H9 (cell line): ENCODE measurements at places on chromosomes 7 and 10. TPM values are rescaled to one million over a fixed set of nuclear protein-coding genes. Genes with fewer than 3 reads are reported as not detected.

DNA sequence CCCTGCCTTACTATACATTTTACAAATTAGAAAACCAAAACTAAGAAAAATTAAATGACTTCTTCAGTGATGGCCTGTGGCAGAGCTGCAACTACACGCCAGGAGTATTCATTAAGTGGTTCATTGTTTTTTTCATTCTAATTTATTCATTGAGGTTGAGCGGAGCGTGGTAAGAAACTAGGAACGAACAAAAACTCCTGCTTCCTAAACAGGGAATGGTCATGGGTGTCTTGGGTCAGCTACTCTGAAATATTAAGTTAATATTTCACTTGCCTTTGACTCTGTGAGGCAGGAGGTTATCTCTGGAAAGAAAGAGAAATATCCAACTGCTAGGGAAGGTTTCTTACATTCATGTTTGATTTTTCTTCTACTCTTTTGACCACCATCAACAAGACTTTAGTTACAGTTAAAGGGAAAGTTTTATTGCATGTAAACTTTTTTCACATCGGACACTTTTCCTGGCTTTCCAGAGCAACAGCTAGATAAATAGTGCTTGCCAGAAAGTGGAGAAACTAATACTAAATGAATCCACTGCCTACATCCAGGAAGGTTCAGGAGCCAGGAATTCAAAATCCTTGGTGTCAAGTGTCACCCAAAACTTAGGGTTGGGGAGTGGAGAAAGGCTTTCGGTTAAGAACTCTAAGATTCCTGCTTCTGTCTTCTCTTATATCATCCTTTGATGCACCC lies 896 bp upstream of the GNG11 start:
- peak overlapping the region; percentile 59; the same call in 2 of the 3 replicates for H3K4me3 ChIP-seq
- DNase-seq = no peak
- no peaks in the 10 kb centered on the region for H3K4me1 ChIP-seq

DNA sequence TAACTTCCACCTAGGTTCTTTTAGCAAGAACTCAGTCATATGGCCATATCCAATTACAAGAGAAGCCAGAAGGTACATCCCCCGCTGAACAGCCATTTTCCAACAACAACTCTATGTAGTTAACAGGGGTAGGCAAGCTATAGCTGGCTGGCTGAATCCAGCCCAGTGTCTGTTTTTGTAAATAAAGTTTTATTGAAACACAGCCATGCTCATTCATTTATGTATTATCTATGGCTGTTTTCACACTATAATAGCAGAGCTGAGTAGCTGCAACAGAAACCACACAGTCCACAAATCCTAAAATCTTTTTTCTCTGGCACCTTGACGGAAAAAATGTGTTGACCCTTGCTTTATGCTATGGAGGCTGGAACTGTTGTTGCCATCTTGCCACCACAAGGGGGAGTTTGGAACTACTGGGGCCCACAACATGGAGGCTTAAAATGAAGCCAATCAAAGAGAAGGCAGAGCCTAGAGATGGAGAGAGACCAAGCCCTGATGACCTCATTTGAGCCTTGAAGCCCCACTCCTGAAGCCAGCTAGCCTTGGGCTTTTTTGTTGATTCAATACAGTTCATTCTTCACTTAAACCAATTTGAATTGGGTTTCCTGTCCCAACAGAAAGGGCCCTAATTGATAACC lies 33.3 kb upstream of the XPNPEP1 start:
- DNase-seq = peak; percentile 53
- peaks cover under 1% of the 10 kb centered on the region; the same call in 1 of the 2 replicates for H3K4me1 ChIP-seq
- H3K27ac ChIP-seq = no peak overlapping the region
- H3K36me3 ChIP-seq = no peaks in the 10 kb centered on the region; the same call in 2 of the 3 replicates

GRCh38 chr7:34260279-34260678 lies 354.9 kb downstream of the BMPER start:
- H3K4me1 ChIP-seq = no peaks in the 10 kb centered on the region
- no peak for DNase-seq
- H3K36me3 ChIP-seq = peaks cover 8% of the 10 kb centered on the region; the same call in 1 of the 2 replicates
- H3K27ac ChIP-seq = no peak overlapping the region
- no peak overlapping the region for H3K4me3 ChIP-seq
- no peaks in the 10 kb centered on the region for H3K27me3 ChIP-seq

DNA sequence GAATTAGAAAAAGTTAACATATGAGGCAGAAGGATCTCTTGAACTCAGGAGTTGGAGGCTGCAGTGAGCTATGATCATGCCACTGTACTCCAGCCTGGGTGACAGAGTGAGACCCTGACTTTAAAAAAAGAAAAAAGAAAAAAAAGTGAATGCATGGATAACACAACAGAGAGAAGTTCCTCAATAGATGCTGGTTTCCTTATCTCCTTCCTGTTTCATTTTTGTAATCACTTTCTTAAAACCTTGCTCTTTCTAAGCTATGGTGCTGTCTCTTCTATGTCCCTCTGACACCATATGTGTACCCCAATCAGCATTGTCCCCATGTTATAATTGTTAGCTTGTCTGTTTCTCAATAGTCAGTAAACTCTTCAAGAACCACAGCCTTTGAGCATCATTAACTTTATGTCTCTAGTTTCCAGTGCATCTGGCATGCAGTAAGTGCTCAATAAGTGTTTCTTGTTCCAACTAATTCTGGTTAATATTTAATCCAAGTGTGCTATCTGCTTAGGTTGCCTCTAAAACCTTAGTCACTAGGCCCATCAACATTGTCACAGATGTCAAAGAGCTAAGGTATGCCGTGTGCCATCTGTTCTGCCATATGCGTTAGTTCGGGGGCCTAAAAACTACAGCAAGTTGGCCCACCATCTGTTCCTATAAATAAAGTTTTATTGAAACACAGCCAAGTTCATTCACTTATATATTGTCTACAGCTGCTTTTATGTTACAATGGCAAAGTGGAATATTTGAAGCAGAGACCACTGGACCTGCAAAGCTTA lies 36.2 kb downstream of the MPP7 start:
- H3K4me3 ChIP-seq = no peak overlapping the region
- H3K27me3 ChIP-seq = no peaks in the 10 kb centered on the region

GRCh38 chr10:18185621-18186020 lies 45.4 kb downstream of the CACNB2 start:
- no peak overlapping the region for H3K27ac ChIP-seq
- no peak for DNase-seq

- H3K36me3 ChIP-seq = no peaks in the 10 kb centered on the region; the same call in 2 of the 3 replicates
- DNase-seq = no peak
- H3K27me3 ChIP-seq = no peaks in the 10 kb centered on the region
- no peak overlapping the region for H3K27ac ChIP-seq
- H3K4me3 ChIP-seq = no peak overlapping the region
- no peaks in the 10 kb centered on the region for H3K4me1 ChIP-seq
These were observed 46.5 kb downstream of the TMEM106B start for GRCh38 chr7:12257582-12257981.

DNA sequence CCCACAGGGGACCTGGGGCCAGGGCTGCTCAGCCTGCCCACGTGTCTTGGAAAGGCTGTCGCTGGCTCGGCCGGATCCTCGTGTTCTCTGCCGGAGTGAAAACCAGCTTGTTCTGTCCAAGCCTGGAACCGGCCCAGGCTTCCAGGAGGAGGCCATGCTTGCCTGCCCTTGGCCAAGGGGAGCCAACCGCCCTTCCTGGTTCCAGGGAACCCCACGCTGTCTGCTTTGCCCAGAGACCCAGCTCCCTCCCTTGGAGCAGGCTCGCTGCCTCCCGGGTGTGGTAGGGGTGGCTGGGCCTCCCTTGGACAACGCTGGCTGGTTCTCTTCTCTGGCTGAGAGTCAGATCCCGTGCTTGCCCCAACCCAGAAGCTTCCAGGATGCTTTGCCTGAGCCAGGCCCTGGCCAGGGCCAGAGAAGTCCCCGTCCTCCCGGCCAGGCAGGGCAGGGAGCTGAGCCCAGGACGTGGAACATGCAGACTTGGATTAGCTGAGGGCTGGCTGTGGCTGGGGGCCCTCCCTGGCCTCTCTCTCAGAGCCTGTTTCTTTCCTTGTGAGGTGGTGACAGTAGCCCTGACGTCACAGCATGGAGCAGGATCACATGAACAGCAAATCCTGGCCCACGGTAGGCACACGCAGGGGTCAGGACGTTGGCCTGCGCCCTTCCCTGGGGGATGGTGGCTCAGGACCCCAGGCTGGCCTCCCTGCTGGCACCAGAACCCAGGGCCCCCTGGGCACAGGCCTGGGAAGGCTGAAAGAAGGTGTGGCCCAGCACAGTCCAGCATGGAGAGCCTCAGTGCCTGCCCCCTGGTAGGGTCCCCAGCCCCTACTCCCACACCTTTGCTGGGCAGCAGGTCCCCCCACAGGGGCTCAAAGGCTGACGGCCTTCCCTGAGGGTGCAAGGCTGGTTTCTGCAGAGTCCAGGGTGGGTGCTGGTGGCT lies 67.5 kb downstream of the PWWP2B start:
- H3K27ac ChIP-seq = no peak overlapping the region
- no peaks in the 10 kb centered on the region for H3K36me3 ChIP-seq
- H3K4me1 ChIP-seq = no peaks in the 10 kb centered on the region
- H3K27me3 ChIP-seq = no peaks in the 10 kb centered on the region

- peaks cover 6% of the 10 kb centered on the region; the same call in 1 of the 2 replicates for H3K27me3 ChIP-seq
- H3K4me3 ChIP-seq = no peak overlapping the region
- H3K4me1 ChIP-seq = no peaks in the 10 kb centered on the region
- no peak overlapping the region for H3K27ac ChIP-seq
These were observed 791 bp downstream of the MYL7 start for GRCh38 chr7:44140341-44140740.

DNA sequence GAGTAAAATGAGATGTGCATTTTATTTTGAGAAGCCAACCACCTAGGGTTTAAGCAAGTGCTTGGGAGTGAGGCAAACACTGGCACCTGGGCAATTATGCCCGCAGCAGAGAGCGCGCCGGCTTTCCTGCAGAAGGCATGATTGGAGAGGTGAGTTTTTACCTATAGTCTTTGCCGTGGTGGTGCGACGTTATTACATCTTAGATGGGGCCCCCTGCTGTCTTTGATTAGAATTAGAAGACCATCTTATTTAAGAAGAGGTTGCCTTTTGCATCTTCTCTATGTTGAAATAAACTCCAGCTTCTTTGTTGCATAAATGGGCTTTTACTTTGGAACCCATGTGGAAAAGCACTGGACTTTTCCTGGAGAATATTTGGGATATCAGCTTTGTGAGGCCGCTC lies 409.5 kb downstream of the GLRX3 start:
- no peak overlapping the region for H3K4me3 ChIP-seq
- no peak overlapping the region for H3K27ac ChIP-seq
- H3K27me3 ChIP-seq = no peaks in the 10 kb centered on the region
- H3K4me1 ChIP-seq = no peaks in the 10 kb centered on the region; the same call in 1 of the 2 replicates
- peak; percentile 9 for DNase-seq

DNA sequence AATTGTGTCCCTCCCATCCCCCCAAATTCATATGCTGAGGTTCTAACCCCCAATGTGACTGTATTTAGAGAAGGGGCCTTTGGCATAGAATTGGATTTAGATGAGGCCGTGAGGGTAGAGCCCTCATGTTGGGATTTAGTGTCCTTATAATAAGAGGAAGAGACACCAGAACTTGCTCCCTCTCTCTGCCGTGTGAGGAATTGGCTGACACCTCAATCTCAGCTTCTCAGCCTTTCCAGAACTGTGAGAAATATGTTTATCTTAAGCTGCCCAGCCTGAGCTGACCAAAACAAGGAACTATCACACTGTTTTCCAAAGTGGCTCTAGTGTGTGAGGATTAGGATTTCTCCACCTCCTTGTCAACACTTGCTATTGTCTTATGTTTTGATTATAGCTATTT lies 400.0 kb upstream of the FZD8 start:
- no peaks in the 10 kb centered on the region for H3K4me1 ChIP-seq
- no peak for DNase-seq
- no peaks in the 10 kb centered on the region for H3K36me3 ChIP-seq
- H3K27ac ChIP-seq = no peak overlapping the region

GRCh38 chr10:22071332-22071731 lies 67.8 kb upstream of the DNAJC1 start:
- no peaks in the 10 kb centered on the region for H3K4me1 ChIP-seq
- no peak overlapping the region for H3K4me3 ChIP-seq
- DNase-seq = no peak
- H3K36me3 ChIP-seq = peaks cover 12% of the 10 kb centered on the region
- no peak overlapping the region for H3K27ac ChIP-seq

GRCh38 chr10:76459016-76459730 lies 1027.7 kb downstream of the LRMDA start:
- no peaks in the 10 kb centered on the region for H3K27me3 ChIP-seq
- H3K4me3 ChIP-seq = no peak overlapping the region
- no peaks in the 10 kb centered on the region for H3K4me1 ChIP-seq
- no peak overlapping the region for H3K27ac ChIP-seq
- DNase-seq = no peak

- no peak overlapping the region for H3K4me3 ChIP-seq
- no peaks in the 10 kb centered on the region for H3K4me1 ChIP-seq
- H3K36me3 ChIP-seq = no peaks in the 10 kb centered on the region
- H3K27me3 ChIP-seq = no peaks in the 10 kb centered on the region
These were observed 246.2 kb downstream of the MAD1L1 start for GRCh38 chr7:1986366-1987083.

DNA sequence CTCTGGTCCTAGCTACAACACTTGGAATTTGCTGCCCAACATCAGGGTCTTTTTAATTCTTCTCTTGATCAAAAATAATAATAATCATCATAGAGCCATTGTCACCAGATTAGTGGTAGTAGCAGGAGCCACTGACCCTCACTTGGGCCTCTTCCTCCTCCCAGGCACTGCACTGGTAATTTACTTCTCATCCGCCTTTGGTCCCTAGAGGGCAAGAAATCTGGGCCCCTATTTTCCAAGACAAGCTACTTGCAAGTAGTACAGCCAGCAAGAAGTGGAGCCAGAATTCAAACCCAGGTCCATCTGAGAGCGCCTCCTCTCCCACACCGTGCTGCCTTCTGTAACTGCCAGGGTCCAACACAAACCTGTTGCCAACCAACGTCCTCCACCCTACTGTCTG lies 121.2 kb downstream of the SPDYE5 start:
- H3K27me3 ChIP-seq = no peaks in the 10 kb centered on the region
- H3K27ac ChIP-seq = no peak overlapping the region
- peaks cover 17% of the 10 kb centered on the region for H3K36me3 ChIP-seq

The IKZF1 gene
- 0.48 and 0.98 TPM in 2 replicates for total RNA-seq

The PBLD gene
- total RNA-seq = 2.4 and 3.5 TPM in 2 replicates

The IFRD1 gene
- 60.6 and 67.8 TPM in 2 replicates for total RNA-seq

The SEMA4G gene
- total RNA-seq = 8.1 and 8.5 TPM in 2 replicates

The CUBN gene
- total RNA-seq = 0.26 and 0.37 TPM in 2 replicates

The NOLC1 gene
- 168 and 171 TPM in 2 replicates for total RNA-seq

The OR2A1 gene
- not detected in 2 replicates for total RNA-seq

The TMEM236 gene
- not detected in 2 replicates for total RNA-seq

The SORBS1 gene
- total RNA-seq = 21.5 and 24.3 TPM in 2 replicates

The SHLD2 gene
- total RNA-seq = 25.9 and 27.8 TPM in 2 replicates

The GPR15LG gene
- not detected in 2 replicates for total RNA-seq

The TUBB8 gene
- total RNA-seq = 0.22 and 0.57 TPM in 2 replicates

The AMZ1 gene
- total RNA-seq = 0.74 and 0.90 TPM in 2 replicates

The CCDC3 gene
- 2.3 and 2.4 TPM in 2 replicates for total RNA-seq
